ENCODE measurements at places on chromosomes 13 and 19.

GRCh38 chr19:12786141-12786870 lies 5.0 kb upstream of the JUNB start:
- DNase-seq, result no peak

DNA sequence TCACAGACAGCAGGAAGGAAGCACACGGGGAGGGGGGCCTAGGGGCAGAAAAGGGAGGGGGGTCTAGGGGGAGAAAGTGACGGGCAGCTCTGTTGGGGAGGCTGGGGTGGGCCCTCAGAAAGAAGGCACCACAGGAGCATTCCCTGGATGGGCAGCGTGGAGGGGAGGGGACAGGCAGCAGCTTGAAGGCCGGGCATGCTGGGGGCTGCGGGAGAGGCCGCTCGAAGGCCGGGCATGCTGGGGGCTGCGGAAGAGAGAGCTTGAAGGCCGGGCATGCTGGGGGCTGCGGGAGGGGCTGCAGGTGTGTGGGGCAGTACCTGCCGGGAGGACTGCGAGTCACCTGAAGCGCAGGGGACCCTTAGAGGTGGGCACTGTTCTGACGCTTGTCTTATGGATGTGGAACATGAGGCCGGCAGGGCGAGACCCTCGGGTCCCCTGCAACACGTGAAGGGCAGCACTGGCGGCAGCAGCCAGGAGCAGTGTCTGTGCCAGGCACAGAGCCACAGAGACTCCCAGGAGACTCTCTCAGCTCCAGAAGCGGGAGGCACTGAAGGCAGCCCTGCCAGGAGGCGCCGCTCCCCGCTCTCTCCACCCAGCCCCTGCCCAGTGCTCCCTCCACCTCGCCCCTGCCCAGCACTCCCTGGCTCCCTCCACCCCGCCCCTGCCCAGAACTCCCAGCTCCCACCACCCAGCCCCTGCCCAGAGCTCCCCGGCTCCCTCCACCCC lies 13.3 kb downstream of the ZNF787 start:
- DNase-seq, result no peak

GRCh38 chr19:15218501-15218900 lies 13.7 kb downstream of the EPHX3 start:
- DNase-seq, result no peak

DNA sequence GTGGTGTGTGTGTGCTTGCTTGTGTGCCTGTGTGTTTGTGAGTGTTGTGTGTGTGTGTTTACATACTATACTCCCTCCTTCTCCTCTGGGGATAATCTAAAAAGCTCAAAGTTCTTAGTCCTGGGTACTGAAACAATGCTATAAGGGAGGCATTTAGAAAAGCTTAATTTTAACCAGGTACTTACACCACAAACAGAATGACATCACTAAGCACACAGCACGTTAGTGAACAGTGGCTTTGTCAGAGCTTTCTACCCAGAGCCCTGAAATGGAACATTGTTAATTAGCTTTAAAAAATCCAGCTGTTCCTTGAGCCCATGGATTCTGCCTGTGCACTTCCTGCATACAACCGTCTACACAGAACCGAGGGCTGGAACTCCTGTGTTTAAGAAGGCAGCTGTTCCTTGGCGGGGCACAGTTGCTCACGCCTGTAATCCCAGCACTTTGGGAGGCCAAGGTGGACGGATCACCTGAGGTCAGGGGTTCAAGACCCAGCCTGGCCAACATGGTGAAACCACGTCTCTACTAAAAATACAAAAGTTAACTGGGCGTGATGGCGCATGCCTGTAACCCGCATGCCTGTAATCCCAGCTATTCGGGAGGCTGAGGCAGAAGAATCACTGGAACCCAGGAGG lies 69.6 kb upstream of the RNF113B start:
- DNase-seq, result no peak

GRCh38 chr13:52024481-52024880 lies at the start of gene UTP14C:
TSS of gene UTP14C (plus strand) at chr13:52024691. CDS start at chr13:52028805, 4,114 bp downstream.
- DNase-seq, result no peak

DNA sequence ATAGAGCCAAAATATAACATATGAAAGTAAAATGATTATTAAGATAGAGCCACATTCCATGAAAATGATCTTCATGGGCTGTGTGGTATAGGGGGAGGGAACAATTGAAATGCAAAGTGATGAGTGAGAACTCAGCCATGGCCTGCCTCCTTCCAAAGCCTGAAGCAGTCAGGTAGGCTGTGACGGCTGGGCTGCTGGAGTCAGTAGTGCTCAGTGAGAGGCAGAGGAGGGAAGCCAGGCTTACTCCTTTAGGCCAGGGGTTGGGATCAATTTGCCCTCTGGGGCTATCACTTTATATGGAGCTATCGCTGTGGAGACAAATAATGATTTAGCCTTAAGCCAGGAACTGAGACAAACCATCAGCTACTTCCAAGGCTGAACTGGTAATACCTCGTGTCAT lies 654.9 kb downstream of the FGF9 start:
- no peak for DNase-seq
